ENCODE measurements at places on chromosomes 16 and 17. TPM values are rescaled to one million over a fixed set of nuclear protein-coding genes. Genes with fewer than 3 reads are reported as not detected.

Gene MYCBPAP
- 1.5 TPM for total RNA-seq

DNA sequence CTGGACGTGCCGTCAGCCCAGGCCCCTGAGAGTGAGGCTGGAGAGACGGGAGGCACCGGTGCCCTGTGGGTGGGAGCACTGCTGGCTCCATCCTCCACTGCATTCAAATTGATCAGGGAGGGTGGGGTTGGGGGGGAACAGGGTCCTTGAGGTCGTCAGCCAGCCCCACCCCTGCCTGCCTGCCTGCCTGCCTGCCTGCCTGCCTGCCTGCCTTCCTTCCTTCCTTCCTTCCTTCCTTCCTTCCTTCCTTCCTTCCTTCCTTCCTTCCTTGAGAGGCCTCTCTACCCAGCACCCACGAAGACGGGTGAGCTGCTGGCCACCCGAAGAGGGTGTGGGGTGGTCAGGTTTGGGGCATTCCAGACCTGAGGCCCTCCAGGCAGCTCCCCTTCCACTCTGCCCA is 16.0 kb downstream of the BAHCC1 start:
- no peak for DNase-seq

DNA sequence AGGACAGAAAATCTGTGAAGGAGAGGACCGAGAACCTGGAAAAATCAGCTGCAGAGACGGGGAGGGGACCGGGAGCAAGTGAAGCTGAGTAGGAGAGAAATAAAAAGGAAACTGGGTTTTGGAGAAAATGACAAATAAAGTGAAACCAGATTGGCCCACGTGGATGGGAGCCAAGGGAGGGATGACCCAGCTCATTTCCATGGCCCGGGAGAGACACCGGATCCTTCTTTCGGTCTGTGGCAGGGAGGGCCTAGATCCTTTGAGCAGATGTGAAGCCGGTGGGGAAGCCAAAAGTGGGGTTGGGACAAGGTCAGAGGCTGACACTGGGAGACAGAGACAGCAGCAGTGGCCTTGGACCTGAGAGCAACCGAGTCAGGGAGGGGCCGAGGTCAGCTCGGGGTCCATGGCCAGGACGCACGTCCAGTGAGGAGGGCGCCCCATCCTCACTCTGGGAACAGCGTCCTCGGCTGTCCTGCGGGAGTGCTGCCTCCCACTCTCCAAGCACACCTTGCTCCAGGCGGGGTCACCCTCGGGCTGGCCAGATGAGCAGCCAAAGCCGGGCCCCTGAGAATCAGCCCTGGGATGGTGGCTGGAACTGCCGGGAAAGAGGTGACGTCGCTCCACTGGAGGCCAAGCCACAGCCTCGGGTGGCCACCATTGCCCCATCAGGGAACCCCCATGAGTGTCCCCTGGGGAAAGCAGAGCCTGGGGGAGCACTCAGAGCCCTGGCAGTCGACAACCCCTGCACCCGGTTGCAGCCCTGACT is 50.8 kb upstream of the CDR2 start:
- no peak for DNase-seq

DNA sequence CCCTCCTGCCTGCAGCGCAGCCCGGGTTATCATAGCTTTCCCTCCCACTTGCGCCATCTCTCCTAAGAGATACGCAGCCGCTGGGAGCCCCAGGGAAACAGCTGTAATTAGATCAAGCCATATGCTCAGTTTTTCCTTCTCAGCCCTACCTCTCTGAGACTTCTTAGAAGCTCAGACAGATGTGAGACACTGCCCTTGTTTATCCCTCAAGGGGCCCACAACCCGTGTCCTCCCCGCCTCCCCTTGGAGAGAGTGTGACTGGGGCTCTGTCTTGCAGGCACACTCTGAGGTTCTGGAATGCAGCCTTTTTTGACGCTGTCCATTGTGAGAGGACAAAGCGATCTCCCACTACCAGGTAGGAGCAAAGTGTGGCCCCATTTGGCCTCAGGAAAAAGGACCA is 31.2 kb downstream of the CIBAR2 start:
- DNase-seq: no peak

Gene PRSS36
- 0.05 TPM for total RNA-seq

Data from SK-MEL-5 (cell line).